Upper lobe of left lung (tissue), 6 donors: ENCODE measurements at places on chromosomes 2 and 18. TPM values are rescaled to one million over a fixed set of nuclear protein-coding genes. Genes with fewer than 3 reads are reported as not detected.

DNA sequence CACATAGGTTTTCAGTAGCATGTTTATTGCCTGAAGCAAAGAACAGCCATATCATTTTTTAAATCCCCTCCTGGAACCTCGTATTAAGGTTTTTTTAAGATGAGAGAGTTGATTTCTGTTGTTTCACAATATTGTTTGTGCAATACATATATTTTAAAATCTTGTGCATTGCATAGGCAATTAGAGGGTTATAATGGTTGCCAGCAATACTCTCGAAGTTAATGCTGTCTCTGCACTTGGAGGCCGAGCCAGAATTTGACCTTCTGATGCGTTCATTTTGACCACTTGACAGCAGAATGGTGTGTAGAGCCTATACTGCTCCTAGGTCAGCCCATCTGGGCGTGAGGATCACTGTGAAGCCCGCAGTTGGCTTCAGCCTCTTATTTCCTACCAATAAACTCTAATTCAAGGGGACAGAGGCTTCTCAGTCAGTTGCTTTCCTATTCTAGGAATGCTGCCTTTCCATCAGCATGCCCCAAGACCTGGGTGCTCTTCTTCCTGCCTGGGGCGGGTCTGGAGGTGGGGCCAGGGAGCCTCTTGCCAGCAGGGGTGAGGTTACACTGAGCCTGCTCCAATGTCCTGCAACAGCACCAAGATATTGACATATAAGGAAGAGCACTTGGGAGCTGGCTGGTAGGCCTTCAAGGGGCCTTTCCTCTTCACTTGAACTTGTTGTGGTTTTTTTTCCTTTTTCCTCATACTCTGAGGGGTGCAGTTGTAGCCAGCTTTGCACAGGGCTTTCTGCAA is 91.4 kb upstream of the BCL2L11 start:
- peak; percentile 69 for DNase-seq

GRCh38 chr2:16568998-16569784 is 96.4 kb downstream of the CYRIA start:
- DNase-seq: no peak

DNA sequence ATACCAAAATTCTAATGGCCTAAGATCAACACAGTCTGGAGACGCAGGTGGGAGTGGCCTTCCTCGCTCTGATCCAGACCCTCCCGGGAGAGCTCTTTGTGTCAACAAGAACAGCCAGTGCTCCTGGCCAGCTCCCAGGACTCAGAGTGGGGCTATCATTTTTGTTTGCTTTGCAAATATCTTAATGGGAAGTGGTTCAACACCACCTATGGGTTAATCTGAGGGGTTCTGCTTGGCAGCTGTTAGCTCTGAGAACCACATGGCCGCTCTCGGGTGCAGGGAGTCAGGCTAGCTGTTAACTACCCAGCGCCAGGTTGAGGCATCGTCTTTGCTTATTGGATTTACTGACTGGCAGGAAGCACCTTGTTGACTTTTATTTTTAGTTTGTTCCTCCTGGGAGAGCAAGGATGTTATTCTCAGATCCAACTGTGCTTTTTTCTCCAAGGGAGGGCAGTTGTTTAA is 184.8 kb upstream of the SP5 start:
- DNase-seq: peak; percentile 87

DNA sequence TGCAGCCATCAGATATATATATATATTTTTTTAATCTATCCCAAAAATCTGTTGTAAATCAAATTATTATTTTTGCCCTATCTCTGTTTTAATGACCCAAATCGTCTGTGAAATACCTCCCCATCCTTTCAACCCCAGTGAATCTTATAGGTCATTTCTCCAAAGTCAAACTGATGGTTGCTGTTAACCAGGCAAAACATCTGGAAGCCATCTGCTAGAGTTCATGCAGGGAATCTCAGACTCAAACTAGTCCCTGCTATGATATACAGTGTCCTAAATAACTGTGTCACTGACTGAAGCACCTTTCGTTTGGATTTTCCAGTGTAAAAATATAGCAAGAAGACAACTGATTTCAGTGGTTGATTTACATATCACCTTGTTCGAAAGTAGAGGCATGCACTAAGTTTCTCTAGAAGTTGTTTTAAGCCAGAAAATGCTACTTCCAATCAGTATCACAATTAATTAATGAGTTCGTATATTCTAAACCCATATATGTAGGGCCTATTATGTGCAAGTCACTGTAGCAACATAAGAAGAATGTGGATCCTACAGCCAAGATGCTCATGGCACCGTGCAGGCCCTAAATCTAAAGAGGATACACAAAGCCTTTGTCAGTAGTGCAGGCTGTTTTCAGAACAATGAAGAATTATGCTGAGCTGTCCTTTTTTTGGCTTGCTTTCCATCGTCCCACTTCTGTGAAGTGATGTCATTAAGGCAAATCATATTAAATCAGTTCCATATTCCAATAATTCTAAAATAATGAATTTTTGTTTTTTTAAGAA is 566.0 kb downstream of the STK39 start:
- no peak for DNase-seq

DNA sequence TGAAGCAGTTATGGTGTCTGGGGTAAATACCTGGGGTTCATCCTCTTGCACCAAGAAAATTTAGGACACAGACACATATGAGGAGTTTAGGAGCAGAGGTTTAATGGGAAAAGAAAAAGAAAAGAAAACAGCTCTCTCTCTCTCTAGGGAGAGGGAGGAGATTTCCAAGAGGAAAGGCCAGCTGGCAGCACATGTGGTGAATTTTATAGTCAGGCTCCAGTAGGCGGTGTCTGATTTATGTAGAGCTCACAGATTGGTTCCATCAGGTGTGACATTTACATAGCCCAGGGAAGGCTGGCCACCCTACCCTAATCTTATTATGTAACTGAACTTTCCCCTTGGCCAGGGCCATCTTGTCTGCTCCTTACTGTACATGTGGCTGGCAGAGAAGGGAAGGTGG is 297.5 kb upstream of the RGPD4 start:
- no peak for DNase-seq

Gene DSEL
- total RNA-seq: 9.4 TPM

DNA sequence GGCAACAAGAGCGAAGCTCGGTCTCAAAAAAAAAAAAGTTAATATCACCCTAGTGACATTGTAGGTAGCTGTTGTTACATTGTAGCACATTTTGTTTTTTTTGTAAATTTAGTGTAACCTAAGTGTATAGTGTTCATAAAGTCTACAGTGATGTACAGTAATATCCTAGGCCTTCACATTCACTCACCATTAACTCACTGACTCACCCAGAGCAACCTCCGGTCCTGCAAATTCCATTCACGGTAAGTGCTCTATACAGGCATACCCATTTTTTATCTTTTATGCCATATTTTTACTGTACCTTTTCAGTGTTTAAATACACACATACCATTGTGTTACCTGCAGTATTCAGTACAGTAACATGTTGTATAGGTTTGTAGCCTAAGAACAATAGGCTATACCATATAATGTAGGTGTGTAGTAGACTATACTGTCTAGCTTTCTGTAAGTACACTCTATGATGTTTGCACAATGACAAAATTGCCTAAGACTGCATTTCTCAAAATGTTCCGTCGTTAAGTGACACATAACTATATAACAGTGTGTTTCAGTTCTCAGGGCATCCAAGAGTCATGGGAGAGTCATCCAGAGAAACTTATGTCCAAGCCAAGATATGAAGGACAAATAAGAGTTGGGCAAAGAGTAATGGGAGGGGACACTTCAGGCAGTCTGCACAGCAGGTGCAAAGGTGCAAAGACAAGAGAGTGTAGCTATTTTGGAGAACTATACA is 68.4 kb downstream of the TANK start:
- DNase-seq: no peak

Gene ALK
- total RNA-seq: 1.7 TPM

DNA sequence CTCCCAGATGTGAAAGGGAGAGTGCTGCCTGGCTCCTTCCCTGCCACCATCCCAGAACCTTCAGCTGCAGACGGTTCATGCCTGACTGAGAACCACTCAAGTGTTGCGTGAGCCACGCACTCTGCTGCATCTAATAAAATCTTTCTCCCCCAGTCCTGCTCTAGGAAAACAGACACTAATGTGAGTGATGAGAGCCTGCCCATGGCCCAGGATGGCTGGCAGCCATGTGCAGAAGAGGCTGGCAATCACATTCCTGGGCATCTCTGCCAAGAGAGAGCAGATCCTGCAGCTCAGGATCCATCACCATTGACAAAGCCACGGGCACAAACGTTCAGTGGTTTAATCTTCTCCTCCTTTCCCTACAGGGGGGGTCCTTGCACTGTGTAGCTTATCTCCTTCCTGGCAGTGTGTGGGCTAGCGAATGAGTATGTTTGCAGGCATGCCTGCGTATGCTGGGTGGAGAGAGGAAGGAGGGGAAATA is 477.5 kb downstream of the SLC4A3 start:
- DNase-seq: no peak

GRCh38 chr2:238791354-238791753 is 56.5 kb upstream of the TWIST2 start:
- DNase-seq: no peak

DNA sequence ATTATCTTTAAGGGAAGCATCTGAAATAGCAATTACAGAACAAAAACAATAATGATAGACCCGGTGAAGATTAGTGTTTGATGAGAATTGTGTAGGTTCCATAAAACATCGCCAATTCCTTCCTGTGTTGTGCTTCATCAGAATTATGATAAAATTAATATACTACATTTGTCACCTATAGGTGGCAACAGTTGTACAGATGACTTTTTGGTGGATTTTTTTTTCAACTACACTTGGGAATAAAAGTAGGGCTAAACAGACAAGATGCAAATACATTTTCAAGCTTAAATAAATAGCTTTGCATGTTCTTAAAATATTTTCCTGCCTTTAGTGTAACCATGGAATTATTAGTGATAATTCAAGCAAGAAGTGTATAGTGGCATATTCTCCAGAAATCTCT is 7.0 kb upstream of the LYPD1 start:
- DNase-seq: no peak
